ENCODE measurements at places on chromosomes 4 and X. TPM values are rescaled to one million over a fixed set of nuclear protein-coding genes. Genes with fewer than 3 reads are reported as not detected.

DNA sequence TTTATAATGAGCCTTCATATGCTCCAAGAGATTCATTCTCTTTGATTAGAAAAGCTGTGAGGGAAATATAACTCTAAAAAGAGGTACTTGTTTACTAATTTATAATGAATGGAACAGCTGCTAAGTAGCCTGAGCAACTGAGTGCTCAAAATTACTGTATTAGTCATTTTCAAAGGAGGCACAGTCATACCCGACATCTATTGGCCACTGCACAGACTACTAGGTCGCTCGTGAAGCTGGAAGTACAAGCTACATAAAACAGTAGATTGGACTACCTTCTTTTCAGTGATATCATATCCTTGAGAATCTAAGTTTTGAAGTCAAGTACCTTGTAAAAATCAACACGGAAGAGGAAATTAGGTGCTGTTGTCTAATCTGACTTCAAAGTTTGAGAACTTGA is 52.0 kb upstream of the GLRB start:
- H3K4me1 ChIP-seq = no peaks in the 10 kb centered on the region
- H3K27ac ChIP-seq = no peak overlapping the region
- no peak overlapping the region for H3K4me3 ChIP-seq
- H3K27me3 ChIP-seq = no peaks in the 10 kb centered on the region
- no peaks in the 10 kb centered on the region for H3K36me3 ChIP-seq

- no peak for DNase-seq
- H3K36me3 ChIP-seq = no peaks in the 10 kb centered on the region
- H3K27ac ChIP-seq = no peak overlapping the region
- no peaks in the 10 kb centered on the region for H3K27me3 ChIP-seq
- H3K4me1 ChIP-seq = no peaks in the 10 kb centered on the region
Observed at GRCh38 chr4:74410272-74410671, 34.7 kb upstream of the AREG start.

DNA sequence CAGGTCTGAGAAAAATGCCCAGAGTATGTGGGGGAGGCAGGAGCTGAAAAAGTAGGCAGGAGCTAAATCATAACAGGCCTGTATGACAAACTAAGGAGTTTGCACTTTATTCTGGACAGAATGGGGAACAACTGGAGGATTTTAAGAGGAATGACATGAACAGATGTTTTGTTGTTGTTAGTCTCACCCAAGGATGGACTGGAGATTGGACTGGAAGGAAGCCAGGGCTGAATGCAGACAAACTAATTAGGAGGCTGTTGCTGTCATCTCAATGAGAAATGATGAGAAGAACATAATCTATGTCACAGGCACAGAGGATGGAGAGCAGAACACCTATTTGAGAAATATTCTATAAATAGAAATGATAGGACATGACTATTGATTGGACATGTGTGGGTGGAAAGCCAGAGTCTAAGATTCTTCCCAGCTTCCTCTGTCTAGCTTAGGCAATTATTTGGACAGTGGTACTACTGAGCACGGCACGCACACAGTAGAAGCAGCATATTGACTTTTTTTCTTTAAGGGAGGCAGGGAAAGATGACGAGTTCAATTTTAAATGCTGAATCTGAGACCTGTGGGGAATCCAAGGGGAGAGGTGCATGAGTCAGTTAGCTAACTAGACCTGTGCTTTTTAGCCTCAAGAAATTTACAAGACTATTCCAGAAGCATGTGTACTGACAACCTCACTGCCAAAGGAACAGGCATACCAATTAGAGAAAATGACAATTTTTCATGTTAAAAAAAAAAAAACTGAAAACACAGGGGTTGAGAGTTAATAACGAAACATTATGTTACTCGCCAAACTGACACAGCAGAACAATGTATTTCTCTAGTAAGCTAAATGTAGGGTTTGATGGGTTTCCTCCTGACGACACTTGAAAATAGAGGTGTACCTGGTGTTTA is 963 bp upstream of the USO1 start:
- no peak for DNase-seq
- no peaks in the 10 kb centered on the region for H3K27me3 ChIP-seq
- H3K4me3 ChIP-seq = peak overlapping the region; percentile 95

DNA sequence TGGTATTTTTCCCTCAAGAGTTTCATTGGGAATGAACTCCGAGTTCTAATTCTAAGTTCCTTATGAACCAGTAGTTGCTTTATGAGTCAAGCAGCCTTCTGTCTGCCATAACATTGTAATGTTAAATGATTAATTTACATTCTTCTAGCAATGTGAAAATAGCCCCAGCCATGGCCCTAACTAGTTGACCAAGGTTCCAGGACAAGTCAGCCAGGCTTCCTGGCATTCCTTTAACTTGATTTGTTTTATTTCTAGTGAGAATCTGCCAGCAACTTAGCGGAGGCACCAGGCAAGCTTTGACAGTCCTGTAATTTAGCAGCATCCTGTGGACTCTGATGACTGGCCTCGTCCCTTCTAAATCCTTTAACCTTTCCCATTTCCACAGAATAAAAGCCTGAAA is 69.0 kb downstream of the GLRA2 start:
- H3K4me3 ChIP-seq = no peak overlapping the region
- H3K27me3 ChIP-seq = no peaks in the 10 kb centered on the region
- DNase-seq = no peak

- H3K4me3 ChIP-seq = peak overlapping the region; percentile 56
- H3K36me3 ChIP-seq = no peaks in the 10 kb centered on the region
- H3K27me3 ChIP-seq = peaks cover 23% of the 10 kb centered on the region
- no peak overlapping the region for H3K27ac ChIP-seq
Observed at GRCh38 chr4:112516471-112517066, 589 bp upstream of the NEUROG2 start.

DNA sequence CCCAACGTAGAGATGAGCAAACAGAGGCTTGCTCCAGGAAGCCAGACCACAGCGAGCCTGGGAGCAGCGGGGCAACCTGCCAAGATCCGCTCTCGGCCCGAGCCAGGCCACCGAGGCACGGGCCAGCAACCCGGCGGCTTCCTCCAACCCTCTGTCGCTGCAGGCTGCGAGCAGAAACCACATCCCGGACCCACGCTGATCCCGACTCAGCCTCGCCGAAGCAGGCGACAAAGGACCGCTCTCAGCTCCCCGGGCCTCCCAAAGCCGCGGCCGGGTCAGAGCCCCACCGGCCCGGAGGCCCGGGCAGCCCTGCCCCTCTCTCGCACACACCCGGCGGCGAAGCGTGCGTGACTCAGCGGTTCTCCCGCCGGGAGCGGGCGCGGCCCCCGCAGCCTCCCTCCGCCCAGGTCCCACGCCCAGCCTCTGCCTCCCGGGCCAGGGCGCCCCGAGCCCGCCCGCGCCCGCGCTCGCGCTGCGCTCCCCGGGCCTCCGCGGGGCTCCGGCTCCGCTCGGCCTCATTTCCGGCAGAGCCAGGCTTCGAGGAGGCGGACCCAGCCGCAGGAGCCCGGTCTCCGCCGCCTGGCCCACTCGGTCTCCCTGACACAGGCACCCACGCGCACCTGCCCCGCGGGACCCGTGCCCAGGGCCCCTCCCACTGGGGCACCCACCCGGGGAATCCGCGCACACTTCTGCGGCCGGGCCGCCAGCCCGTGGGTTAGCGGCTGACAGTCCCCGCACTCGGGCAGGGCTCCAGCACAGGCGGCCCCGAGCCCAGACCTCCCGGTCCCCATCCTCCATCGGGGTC is 1.7 kb downstream of the PPP2R2C start:
- H3K4me3 ChIP-seq = peak overlapping the region; percentile 65
- H3K4me1 ChIP-seq = peaks cover 33% of the 10 kb centered on the region
- no peaks in the 10 kb centered on the region for H3K27me3 ChIP-seq
- peak overlapping the region; percentile 60 for H3K27ac ChIP-seq

DNA sequence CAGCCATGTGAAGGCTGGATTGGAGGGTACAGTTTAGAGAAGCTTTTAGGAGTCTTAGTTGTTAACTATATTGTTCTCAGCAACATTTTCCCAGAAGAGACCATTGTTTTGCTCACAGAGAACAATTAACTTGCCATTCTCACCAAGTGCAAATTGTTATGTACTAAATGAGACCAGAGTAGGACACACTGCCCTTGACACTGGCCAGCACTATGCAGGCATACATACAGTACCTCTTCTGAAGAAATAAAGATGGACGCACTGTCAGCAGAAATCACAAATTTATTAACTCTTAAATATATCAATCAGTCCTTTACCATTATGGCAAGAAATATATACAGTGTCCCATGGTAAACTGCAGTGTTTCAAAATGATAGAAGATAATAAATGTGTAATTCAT is 309.4 kb downstream of the CAMK2D start:
- peaks cover 16% of the 10 kb centered on the region for H3K4me1 ChIP-seq
- H3K4me3 ChIP-seq = no peak overlapping the region
- H3K27me3 ChIP-seq = no peaks in the 10 kb centered on the region

DNA sequence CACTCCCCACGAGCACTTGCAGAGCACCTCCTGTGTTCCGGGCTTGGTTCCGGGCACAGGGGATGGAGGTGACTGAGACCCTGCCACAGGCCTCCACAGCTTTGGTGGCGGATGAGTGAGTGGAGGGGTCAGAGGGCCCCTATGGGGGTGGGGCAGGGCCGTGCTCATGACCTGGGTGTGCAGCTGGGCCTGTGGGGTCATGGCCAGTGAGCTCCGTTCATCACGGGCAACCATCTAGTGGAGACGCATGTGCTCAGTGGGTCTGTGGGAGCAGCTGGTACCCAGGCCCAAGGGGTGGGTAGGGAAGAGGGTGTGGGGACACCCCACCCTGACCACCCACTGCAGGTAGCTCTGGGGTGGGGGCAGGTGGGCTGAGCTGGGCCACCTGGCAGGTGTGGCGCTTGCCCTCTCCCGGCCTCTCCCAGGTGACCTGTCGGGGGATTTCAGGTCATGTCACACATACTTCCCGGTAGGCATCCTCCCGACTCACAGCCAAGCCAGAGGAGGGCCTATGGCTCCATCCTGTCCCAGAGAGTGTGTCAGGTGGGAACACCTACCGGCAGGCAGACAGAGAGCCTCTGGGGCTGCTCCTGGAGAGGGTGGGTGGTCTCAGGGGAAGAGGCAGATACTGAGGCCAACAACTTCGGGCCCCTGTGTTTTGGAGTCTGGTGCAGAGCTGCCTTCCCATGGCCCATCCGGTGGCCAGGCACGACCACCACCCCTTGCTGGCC is 3.6 kb downstream of the PSAPL1 start:
- no peaks in the 10 kb centered on the region for H3K4me1 ChIP-seq
- H3K27ac ChIP-seq = no peak overlapping the region
- no peaks in the 10 kb centered on the region for H3K36me3 ChIP-seq
- no peak overlapping the region for H3K4me3 ChIP-seq
- no peaks in the 10 kb centered on the region for H3K27me3 ChIP-seq

DNA sequence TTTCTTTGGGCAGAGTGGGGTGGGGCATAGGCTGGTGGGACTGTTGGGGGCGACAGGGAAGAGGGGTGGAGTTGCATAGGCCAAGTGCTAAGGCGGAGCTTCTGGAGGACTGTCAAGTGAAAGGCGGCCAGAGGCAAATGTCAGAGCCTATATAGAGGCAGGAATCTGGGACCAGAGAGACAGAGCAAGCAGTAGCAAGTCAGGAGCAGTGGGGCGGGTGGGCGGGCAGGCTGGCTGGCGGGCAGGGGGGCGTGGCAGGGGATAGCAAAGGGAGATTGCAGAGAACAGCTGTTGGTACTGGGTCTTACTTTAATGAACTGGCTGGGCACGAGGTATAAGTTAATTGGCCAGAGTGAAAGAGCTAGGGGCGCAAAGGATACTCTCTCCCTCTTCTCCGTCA is 89.8 kb downstream of the RTL9 start:
- no peak for DNase-seq
- no peaks in the 10 kb centered on the region for H3K36me3 ChIP-seq
- no peaks in the 10 kb centered on the region for H3K27me3 ChIP-seq

DNA sequence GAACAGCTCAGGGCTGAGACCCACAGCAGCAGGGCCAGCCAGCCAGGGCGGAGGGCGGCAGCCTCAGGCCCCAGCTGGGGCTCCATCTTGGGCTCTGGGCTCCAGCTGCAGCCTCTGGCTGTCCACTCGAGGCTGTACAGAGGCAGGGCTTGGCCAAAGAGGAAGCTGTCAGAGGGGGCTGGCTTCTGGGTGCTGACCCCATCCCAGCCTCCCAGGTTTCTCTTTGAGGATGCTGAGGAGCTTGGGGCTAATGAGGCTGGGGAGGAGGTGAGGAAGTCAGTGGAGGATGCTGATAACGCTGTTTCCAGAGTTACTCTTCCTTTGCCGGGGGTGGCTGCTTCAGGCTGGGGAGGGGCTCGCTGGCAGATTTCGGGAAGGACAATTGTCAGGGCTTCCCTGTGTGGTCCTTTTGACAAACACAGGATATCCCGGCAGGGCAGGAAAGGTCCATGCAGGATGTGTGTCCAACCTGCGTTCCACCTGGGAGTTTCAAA is at the start of gene DIPK2B:
TSS of gene DIPK2B (minus strand) at position 136 of the 494 bp plus-strand sequence. CDS start at position 86, 50 bp downstream.
- no peak within 1 kb of the TSS for H3K27ac ChIP-seq
- H3K36me3 ChIP-seq = no peaks in the 10 kb centered on the region
- DNase-seq = no peak
- H3K4me3 ChIP-seq = no peak within 1 kb of the TSS
- no peaks in the 10 kb centered on the region for H3K4me1 ChIP-seq

- no peaks in the 10 kb centered on the region for H3K36me3 ChIP-seq
- H3K27ac ChIP-seq = no peak overlapping the region
- H3K4me3 ChIP-seq = no peak overlapping the region
- no peaks in the 10 kb centered on the region for H3K27me3 ChIP-seq
- H3K4me1 ChIP-seq = no peaks in the 10 kb centered on the region
Observed at GRCh38 chrX:133527415-133527814, 112.1 kb upstream of the GPC4 start.

- H3K4me3 ChIP-seq = no peak overlapping the region
- H3K4me1 ChIP-seq = no peaks in the 10 kb centered on the region
- no peaks in the 10 kb centered on the region for H3K27me3 ChIP-seq
- DNase-seq = no peak
Observed at GRCh38 chrX:9857575-9858474, 71.6 kb downstream of the SHROOM2 start.

GRCh38 chrX:47566841-47567240 is 5.8 kb downstream of the ARAF start:
- no peak for DNase-seq
- H3K4me1 ChIP-seq = peaks cover 15% of the 10 kb centered on the region
- no peaks in the 10 kb centered on the region for H3K27me3 ChIP-seq
- H3K36me3 ChIP-seq = peaks cover 7% of the 10 kb centered on the region

NAP1L2 gene
- 4.7 TPM for total RNA-seq

VSIG1 gene
- total RNA-seq = 0.25 TPM

PDLIM5 gene
- 137 TPM for total RNA-seq

CYTL1 gene
- total RNA-seq = 2.0 TPM

RBMX gene
- 193 TPM for total RNA-seq

CAPN6 gene
- total RNA-seq = 3.4 TPM

TSC22D3 gene
- 780 TPM for total RNA-seq

GAGE13 gene
- total RNA-seq = not detected

TEX13D gene
- total RNA-seq = not detected

SFRP2 gene
- total RNA-seq = 49.8 TPM

SYN1 gene
- total RNA-seq = 2.7 TPM

CNOT6L gene
- 22.1 TPM for total RNA-seq

PACRGL gene
- total RNA-seq = 53.8 TPM

Measured in vagina (tissue), 2 donors.